Esophagus squamous epithelium (tissue), 5 donors: ENCODE measurements at places on chromosomes 6 and 20.

GRCh38 chr6:137873273-137873762 lies 6.3 kb downstream of the TNFAIP3 start:
- peak; percentile 24 for DNase-seq

- DNase-seq, result no peak
These were observed 116.9 kb upstream of the EMILIN3 start for GRCh38 chr20:41483553-41483930.

GRCh38 chr20:36644706-36645095 lies 1.3 kb downstream of the SLA2 start:
- DNase-seq, result no peak

DNA sequence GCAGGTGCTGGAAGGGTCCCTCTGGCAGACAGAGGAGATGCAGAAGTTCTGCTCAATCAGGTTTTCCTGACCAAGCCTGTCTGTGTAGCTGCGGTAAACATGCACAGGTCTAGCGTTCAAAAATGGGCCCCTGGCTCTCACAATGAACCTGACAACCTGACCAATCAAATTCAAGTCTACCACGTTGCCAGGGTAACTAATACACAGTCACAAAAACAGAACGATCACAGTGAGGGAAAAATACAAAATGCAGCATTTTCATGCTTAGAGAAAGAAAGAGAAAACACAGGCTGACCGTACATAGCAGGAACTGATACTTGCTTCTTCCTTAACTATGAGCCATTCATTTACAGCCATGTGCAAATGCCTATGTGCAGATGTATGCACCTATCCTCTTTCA lies 353.1 kb upstream of the TSHZ2 start:
- no peak for DNase-seq

GRCh38 chr20:48975955-48976354 lies 54.4 kb downstream of the ARFGEF2 start:
- no peak for DNase-seq
